ENCODE measurements at places on chromosomes 13 and 19.

DNA sequence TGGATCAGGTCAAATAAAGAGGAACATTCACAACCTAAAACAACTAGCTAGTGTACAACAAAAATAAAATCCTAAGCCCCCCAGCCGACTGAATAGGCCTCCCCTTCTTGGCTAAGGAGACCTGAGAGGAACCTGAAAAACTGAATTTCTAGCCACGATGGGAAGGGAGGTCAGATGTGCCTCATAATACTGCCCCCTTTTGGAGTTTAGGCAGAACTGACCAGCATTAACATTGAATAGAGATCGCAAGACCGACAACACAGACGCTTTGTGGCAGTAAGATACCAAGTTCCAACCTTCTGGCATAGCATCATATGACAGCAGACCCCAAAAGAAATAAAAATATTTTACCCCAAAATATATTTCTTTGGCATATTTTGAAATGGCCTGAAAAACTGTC is 15.9 kb downstream of the CBY2 start:
- no peak overlapping the region for H3K4me3 ChIP-seq
- H3K4me1 ChIP-seq: peaks cover 42% of the 10 kb centered on the region
- peak; percentile 18 for DNase-seq
- peak overlapping the region; percentile 99 for H3K27ac ChIP-seq
- H3K36me3 ChIP-seq: no peaks in the 10 kb centered on the region
- peaks cover 11% of the 10 kb centered on the region for H3K27me3 ChIP-seq

DNA sequence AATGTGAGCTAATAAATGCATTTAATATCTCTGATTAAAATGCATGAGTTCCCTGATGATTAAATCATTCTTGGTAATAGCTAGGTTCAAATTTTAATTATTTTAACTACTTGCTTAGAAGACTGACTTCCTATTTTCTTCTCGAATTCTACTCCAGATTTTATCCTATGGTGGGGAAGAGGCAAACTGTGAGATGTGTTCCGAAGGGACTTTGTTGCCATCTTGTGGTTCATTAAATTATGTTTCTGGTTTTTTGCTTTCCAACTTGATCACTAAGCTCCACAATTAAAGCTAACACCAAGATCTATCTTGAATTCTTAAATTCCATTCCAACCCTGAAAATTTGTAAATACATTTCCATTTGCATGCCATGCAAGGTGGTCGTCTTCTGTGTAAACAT is 538.4 kb upstream of the PCDH20 start:
- no peaks in the 10 kb centered on the region for H3K36me3 ChIP-seq
- no peaks in the 10 kb centered on the region for H3K4me1 ChIP-seq
- no peak for DNase-seq
- no peak overlapping the region for H3K4me3 ChIP-seq

DNA sequence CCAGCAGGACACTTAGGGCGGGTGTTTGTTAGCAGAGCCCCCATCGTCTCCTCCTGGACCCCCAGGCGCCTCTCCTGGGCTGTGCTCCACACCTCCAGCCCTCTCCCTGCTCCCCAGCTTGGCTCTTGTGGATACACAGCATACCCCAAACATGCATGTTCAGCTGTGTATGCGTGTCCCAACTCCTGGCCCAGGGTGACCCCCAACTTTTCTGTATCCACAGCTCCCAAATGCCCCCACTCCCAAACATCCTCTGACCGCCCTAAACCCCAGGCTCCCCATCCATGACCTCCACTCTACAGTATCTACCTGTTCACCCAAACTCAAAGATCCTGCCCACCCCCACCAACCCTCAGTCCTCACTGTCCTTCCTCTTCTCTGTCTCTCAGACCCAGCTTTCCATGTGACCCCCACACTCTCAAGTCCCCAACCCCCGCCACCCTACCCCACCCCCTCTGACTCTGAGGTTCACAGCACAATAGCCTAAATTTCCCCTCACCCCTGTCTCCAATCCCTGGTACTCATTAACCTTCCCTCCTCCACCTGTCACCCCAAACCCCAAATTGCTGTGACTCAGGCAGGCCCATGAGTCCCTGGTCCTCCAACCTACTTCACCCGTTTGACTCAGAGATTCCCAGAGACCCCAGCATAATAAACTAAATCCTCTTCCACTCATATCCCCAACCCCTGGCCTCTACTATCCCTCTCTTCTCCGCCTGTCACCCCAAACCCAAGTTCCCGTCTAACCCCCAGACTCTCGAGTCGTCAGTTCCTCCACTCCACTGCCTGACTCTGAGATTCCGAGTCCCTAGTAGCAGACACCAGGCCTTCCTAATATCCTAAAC is 968 bp downstream of the UBE2M start:
- H3K36me3 ChIP-seq: peaks cover 35% of the 10 kb centered on the region
- H3K27ac ChIP-seq: peak overlapping the region; percentile 89
- H3K4me1 ChIP-seq: peaks cover 34% of the 10 kb centered on the region
- H3K4me3 ChIP-seq: peak overlapping the region; percentile 98
- peaks cover 25% of the 10 kb centered on the region for H3K27me3 ChIP-seq

- H3K27me3 ChIP-seq: no peaks in the 10 kb centered on the region
- peaks cover 6% of the 10 kb centered on the region for H3K36me3 ChIP-seq
- no peaks in the 10 kb centered on the region for H3K4me1 ChIP-seq
These were observed 332.0 kb downstream of the IRS2 start for GRCh38 chr13:109454167-109454917.

DNA sequence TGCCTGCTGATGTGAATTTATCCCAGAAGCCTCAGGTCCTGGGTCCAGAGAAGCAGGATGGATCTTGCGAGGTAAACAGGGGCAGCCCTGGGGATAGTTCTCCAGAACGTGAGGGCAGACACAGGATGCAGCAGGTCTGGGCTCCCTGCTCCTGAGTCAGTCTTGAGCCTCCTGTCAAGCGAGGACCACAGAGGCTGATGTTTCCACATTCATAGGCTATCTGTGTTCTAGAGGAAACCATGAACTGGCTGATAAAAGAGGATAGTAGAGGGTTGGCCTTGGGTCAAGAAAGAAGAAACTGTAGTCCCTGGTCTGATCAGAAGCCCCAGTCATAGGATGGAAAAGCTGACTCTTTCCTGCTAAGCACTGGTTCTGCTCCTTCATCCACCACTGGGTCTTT is 2.2 kb downstream of the ZNF175 start:
- no peak overlapping the region for H3K27ac ChIP-seq
- H3K36me3 ChIP-seq: peaks cover 3% of the 10 kb centered on the region
- H3K4me3 ChIP-seq: no peak overlapping the region
- peaks cover 2% of the 10 kb centered on the region for H3K27me3 ChIP-seq
